Chondrocyte (in vitro differentiated cells): ENCODE measurements at places on chromosomes 16 and 17.
A peak's percentile ranks its signal among the peaks of the same experiment; 100 is the strongest.

GRCh38 chr16:50457423-50457822 lies 88.6 kb upstream of the BRD7 start:
- peak; percentile 29 for DNase-seq

DNA sequence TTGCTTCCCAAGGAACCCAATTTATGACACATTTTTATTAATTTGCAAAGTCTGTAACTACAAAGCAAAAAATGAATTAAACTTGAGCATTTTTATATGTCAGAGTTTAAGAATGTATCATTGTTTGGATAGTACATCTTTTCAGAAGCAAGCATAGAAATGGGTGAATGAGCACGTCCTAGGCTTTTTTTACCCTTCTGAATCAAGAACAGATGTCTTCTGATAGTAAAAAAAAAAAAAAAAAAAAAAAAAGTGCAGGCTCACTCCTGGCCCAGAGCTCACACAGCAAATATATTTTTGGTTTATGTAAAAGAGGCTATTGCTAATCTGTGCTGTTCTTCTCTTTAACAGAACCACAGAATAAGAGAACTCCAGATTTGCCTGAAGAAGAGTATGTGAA lies 6.3 kb downstream of the TERF2IP start:
- no peak for DNase-seq

DNA sequence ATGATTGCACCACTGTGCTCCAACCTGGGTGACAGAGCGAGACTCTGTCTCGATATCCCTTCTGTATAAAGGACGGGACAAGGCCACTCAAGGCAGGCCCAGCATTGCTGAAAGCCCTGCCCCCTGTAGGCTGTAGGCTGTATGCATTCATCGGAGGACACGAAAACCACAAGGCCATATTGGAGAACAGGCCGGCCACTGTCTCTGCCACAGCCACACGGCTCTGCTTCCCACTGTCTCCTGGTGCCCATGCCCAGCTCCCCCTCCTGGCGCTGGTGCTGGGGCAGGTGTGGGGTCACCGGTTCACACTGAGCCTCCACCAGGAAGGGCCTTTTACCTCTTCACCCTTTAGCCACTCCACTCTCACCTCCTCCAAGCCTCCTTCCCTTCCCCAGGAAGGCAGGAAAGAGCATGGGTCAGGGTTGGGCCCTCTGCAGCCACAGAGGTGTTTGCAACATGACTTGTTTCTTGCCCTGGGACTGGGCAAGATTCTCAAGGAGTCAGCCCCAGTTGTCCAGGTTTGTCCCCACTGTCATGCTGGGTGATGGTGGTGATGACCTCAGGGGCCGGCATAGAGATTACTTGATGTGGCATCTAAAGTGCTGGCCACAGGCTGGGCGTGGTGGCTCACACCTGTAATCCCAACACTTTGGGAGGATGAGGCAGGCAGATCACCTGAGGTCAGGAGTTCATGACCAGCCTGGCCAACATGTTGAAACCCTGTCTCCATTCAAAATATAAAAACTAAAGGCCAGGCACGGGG lies 5.3 kb upstream of the NTN3 start:
- no peak for DNase-seq

GRCh38 chr17:17062866-17063265 lies 20.6 kb downstream of the MPRIP start:
- DNase-seq: peak; percentile 73

DNA sequence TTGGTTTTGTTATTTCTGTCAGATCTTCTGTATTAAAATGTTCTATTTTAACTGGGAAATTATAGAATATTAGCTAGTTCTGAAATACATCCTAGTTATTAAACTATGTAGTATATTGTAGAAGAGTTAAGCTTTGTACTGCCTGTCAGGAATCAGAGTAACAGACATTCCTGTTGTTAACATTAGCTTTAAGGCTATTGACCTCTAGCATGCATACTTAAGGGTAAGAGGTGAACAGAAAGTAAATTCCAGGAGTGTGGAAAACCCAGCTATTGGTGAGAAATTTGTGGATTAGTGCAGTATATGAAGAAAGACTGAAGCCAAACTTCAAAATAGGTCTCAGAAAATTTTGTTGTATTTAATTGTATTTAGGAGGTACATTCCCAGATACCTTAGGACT lies 111.3 kb downstream of the CHD9 start:
- no peak for DNase-seq

- no peak for DNase-seq
Observed at GRCh38 chr17:28953444-28954118, 2.3 kb upstream of the PHF12 start.

- DNase-seq: no peak
Observed at GRCh38 chr16:51698647-51699046, 547.6 kb upstream of the SALL1 start.

GRCh38 chr17:57876866-57877237 lies 27.0 kb upstream of the MRPS23 start:
- no peak for DNase-seq

GRCh38 chr17:64061178-64061898 lies 40.9 kb upstream of the ICAM2 start:
- no peak for DNase-seq

- no peak for DNase-seq
Observed at GRCh38 chr17:53475002-53475401, 347.7 kb upstream of the KIF2B start.

DNA sequence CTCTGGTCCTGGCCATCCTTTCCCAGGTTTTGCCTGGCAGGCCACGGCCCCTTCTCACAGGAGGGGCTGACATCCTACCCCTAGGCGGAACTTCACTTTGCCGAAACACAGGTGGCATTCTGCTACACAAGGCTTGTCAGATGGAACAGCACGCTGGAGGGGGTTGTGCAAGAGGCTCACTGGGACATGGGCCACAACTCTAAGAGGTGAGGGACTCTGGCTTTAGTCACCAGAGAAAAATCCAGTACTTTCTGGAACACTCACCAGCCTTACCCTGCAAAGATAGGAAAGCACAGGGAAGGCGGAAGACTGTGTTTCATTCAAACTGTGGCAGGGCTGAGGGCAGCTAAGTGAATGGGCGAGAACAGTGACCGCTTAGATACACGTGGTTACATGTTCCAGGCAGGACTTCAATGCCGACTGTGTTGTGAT lies 18.3 kb downstream of the CDC42EP4 start:
- no peak for DNase-seq

DNA sequence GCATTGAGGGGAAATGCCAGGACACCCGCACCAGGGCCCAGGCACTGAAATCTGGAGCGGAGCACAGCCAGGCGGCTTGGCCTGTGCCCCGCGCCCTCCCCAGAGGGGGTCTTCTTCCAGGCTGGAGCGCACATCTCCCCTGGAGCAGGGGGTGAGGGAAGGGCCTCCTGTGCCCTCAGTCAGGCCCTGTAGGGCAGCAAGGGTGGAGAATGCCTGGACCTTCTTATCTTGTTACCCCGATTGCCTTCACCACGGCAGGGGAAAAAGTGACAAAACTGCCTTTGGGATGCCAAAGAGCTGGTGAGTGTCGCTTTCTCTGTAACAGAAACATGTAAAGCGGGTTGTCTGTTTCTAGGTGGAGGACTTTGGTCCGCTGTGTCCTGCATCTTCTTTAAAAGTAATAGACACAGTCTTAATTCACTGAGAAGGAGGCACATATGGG lies 48.3 kb upstream of the BAHCC1 start:
- DNase-seq: no peak

DNA sequence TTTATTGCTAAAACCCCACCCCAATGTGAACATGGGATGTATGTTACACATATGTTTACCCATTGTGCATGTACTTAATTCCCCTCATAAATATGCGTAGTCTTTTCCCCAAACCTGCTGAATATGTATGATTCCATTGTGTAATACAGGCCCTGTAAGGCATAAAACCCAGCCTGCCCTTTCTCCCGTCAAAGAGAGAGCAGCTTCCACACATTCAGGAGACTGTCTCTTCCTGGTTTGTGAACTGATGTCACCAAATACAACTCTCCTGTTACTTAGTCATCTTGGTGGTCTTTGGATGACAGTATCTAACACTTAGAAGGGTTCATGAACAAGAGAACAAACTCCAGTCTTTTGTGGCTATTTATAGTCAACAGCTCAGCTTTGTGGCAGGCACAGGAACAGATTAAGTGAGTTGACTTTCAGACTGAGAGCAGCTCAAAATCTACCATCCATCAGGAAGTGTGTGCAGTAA lies 24.7 kb upstream of the TMC7 start:
- DNase-seq: no peak

- DNase-seq: no peak
Observed at GRCh38 chr17:63960430-63960829, 12.3 kb downstream of the SCN4A start.

DNA sequence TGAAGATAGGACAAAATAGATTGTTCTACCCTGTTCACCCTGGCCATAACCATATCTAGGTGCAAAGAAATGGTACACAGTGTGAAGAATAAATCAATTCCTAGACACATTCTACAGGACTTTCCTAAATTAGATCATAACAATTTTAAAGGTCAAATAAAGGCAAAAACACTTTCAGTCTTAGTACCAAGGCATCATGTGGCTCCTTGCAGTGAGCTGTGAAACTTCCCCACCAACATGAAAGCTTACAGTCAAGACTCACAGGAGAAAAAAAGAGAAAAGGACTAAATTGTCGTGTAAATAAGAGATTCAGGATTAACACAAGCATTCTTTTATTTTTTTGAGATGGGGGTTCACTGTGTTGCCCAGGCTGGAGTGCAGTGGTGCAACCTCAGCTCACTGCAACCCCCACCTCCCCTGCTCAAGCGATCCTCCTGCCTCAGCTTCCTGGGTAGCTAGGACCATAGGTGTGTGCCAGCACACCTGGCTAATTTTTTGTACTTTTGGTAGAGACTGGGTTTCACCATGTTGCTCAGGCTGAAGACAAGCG lies 14.2 kb downstream of the NSMCE1 start:
- DNase-seq: no peak

DNA sequence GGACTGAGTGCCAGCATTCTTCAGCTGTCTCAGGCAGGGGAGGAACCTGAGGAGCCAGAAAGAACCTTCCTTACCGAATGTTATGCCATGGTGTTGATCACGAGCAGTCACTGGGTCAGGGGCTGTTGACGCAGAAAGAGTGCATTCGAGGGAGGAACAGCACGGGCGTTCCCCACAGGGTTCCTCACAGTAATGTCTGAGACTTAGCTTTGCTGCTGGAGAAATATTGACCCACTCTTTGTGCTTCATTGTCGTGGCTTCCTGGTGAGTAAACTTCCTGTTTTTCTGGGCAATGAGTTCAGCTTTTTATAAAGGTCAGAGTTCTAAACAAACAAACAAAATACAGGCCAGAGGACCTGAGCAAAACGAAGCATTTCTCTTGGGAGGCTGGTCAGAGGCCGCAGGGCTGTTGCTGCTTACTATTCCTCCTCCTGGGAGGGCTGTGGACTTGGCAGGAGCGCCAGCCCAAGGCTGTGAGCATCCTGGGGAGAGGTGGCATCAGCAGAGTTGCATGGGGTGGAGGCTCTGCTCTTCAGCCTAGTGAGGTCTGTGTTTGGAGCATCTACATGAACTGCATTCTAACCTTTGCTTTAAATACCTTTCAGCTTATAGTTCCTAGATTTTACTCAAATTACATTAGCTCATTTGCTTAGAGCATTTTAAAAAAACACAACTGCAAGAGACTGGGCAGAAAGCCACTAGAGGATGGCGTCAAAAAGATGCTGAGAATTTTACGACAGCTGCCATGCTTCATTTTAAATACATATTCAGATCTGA lies 143.1 kb upstream of the CACNG5 start:
- DNase-seq: no peak

GRCh38 chr17:59832883-59833379 lies 59.8 kb downstream of the TUBD1 start:
- no peak for DNase-seq

GRCh38 chr16:14070555-14070876 lies 603 bp upstream of the MRTFB start:
- no peak for DNase-seq
